CD4-positive, alpha-beta T cell treated with Interleukin-1 beta for 1 hour (primary cell): ENCODE measurements at places on chromosomes 3 and 15.

- peak; percentile 33 for DNase-seq
These were observed 28.8 kb downstream of the ATG7 start for GRCh38 chr3:11300970-11301369.

- DNase-seq = no peak
These were observed 50.6 kb upstream of the MLF1 start for GRCh38 chr3:158520433-158520832.

- peak; percentile 30 for DNase-seq
These were observed 13.1 kb upstream of the ANP32A start for GRCh38 chr15:68833700-68834331.

- DNase-seq = no peak
These were observed 7.0 kb downstream of the CCNL1 start for GRCh38 chr3:157152930-157153329.

GRCh38 chr3:126685021-126685420 is 19.0 kb upstream of the CHCHD6 start:
- DNase-seq = no peak

DNA sequence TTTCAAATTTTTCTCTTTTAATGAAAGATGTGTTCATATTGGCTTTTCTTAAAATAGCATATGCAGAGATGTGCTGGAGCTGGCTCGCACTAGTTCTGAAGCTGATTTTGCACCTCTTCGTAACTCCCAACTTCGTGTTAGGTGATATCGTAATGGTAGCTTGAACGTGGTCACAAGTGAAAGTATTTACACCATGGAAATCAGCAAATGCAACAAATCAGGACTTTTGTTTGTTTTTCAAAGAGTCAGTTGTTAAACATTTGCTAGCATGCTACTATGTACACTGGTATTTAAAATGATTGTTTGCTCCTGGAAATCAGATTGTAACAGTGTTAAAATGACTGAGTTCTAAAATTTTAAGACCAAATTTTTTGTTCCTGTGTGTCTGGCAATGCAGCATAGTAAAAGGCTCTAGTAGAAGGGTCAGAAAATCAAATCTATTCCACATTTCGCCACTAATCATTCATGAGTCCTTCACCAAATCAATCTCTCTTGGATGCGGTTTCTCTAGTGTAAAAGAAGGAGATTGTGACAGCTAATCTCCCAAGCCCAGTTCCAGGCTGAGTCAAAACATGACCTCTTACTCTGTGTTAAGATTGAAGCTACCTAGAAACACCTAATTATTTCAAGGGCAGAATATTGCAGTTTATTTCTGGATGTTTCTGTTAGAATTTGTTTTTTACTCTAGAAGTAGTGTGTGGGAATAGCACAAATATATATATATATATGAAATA is 34.3 kb upstream of the CMC1 start:
- DNase-seq = no peak

- no peak for DNase-seq
These were observed 293.5 kb downstream of the ULK4 start for GRCh38 chr3:41668379-41668778.

GRCh38 chr3:4735243-4735642 is 242.1 kb downstream of the ITPR1 start:
- no peak for DNase-seq

DNA sequence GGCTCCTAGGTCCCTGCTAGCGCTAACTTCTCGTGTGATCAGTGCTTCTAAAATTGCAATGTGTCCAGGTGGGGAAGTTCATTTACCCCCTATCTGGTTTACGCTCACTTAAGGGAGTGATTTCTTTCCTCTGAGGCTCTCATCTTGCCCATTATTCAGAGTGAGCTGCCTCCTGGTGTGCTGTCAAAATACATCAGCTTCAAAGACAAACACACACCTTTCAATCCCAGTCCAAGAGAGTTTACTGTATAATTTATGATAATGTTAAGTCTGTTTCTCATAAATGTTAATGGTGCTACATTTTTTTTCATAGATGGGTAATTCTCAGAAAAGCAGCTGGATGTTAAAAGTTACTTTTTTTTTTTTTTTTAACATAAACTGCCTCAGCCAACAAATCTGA is 112.3 kb downstream of the RORA start:
- DNase-seq = no peak

DNA sequence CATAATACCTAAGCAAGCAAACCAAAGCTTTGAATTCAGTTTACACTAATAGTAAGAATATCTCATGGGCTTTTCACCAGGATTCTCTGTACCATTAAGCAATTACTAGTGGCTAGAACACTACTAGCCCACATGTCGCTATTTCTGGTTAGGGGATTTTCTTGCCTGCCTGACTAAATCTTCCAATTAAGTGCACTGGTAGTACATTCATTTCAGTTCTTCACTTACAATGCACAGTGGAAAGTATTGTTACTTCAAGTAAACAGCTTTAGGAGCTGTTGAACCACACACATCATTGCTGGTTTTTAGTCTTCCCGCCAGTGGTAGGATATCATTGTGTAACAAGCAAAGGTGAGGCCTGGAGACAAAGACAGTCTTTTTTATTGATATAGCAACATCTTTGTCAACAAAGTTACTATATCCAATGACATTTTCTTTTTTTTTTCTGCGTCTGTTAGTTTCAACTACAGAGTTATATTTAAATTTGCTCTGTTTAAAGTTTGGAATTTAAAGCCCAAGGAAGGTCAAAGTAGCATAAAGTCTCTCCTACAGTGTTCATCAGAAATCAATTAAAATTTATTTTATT is 826.8 kb upstream of the NR2F2 start:
- no peak for DNase-seq

GRCh38 chr3:76753599-76753998 is 286.3 kb upstream of the ROBO2 start:
- DNase-seq = no peak

DNA sequence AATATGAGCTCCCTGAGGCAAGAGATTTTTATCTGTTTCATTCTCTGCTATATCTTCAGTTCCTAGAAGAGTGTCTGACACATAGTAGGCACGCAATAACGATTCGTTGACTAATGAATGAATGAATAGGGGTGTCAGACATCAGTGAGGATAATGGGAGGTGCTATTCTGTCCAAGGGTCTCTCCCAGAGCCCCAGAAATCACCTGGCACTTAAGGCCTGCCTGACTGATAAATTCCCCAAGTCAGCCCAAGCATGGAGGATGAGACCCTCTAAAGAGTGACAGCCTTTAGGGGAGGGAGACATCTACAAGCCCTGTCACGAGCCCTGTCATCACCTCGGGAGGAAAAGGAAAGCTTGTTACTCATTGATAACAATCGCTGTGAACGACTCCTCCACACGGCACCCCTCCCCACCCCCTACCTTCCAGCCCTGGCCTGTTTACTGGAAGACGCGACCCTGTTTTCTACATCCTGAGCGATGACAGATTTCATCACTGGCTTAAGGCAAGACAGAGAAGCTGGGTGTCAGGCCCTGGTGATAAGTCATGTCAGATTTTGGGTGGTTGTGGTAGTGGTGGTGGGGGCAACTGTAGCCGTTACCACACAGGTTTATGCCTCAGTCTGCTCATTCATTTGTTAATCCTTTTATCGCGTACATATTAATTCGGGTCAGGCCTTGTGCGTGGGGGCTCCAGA is 23.1 kb downstream of the BHLHE40 start:
- DNase-seq = peak; percentile 59

DNA sequence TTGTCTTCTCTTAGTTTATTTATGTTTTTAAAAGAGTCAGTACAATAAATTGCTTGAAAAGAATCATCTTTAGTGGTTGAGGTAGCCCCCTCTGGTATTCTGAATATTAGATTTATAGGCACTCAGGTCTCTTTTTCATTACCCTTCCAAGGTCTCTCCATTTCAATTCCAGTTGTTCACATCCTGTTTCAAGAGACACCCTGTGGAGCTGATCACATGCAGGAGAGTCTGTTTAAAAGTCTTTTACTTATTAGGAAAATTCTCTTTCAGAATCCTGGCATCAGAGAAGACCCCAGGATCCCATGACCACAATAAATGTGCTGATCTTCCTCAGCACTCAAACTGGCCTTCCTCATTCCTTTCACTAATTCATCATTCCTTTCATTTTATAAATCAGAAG is 195.7 kb downstream of the ZIC4 start:
- no peak for DNase-seq

DNA sequence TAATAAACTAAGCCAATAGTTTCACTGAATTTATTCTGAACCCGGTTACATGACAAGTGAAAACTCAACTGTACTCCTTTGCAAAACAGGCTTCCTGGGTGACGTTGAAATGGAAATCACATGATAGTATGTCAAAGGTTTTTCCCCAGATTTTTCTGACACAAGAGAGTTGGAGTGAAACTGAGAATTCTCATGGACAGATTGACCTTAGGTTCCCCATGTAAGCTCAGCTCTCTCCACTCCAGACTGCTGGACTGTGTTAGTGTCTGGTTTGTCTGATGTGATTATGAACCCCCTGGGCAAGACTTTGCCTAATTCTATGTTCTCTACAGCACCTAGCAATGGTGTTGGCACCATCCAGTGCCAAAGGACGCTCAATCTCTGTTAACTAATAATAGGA is 219.7 kb upstream of the COL8A1 start:
- DNase-seq = no peak

DNA sequence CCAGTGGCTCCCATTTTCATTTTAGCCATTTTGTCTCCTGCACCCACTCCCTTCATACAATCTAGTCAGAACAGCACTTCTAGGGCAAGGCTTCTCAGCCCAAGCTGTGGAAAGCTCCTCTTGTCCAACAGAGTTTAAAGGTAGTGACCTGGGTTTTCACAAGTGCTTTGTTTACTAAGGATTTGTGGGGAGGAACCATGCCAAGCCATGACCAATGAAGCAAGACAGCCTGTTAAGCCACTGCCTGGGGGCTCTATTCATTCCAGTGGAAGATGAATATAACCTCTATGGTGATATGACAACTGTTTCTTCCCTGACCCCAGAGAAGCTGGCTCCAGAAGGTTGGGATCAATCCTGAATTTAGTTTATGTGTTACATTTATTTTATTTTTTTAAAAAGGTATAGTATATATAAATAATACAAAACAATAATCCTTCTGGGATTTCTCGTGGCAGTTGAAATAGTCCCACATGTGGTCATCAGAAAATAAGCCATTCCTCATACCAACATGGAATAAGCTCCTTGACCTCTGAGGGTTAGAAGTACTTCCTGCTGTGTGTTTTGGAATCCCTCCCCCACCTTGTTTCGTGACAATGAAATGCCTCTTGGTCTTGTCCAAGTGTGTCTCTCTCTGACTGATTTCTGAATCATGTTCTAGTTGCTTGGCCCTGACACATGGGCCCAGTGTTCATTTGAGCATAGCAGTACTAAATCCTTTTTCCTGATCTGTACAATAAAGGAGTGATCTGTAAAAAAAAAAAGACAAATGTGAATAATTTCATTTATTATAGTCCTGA is 13.3 kb upstream of the THUMPD3 start:
- DNase-seq = no peak

DNA sequence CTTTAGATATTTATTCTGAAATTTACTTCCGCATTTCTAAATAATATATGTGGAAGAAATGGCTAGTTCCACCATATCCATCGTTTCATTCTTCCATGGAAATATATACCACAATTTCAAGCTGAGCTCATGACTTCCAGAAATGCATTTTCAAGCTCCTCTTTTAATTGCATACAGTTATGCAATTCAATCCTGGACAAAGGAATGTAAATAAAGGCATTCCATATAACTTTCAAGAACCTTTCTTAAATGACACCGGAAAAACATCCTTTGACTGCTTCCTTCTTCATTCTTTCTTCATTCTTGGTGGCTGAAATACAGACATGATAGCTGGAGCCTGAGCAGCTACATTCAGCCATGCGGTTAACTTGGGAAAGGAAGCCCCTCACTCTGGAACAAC is 185.2 kb upstream of the GADL1 start:
- DNase-seq = no peak

DNA sequence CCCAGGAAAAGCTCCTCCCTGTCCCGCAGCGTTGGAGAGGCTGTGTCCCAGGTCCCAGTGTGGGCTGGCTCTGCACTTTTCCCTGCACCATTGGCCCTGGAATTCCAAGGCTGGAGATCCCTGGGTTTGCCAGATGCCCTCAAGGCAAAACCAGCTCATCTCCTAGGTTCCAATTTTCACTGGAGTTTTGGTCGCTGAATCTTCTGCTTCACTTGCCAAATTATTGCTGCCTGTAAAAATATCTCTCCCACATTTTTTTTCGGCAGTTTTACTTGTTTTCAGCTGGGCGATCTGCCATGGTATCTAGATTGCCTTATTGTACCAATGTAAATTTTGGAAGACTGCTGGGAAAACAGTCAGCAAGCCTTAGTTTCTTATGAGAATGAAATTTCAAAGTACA is 150.9 kb upstream of the ATP10A start:
- DNase-seq = no peak

- DNase-seq = no peak
These were observed 5.2 kb upstream of the MPI start for GRCh38 chr15:74884428-74885223.

DNA sequence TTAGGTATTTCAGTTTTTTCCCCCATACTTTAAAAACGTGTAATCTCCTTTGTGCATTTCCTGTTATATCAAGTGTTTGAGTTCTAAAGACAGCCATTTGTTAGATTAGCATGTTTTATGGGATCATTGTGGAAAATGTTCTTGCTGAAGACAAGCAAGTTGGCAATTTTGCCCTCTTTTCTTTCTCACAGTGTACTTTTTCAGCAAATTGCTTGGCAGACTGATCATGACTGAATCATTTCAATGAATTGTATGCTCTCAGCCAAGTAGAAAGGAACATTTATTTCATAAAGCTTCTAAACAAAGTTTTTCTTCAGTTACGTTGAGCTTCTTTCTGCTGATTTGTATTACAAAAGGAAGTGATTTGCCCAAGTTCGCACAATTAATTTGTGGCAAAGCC is 51.6 kb downstream of the ATG7 start:
- DNase-seq = no peak

- DNase-seq = no peak
These were observed 101.0 kb downstream of the OSBPL10 start for GRCh38 chr3:31880020-31880419.
